Stimulated activated CD4-positive, alpha-beta T cell treated with anti-CD3 and anti-CD28 coated beads, Interleukin-2, amount 100 ng/mL, for 24 hours (primary cell): ENCODE measurements at places on chromosomes 13 and 19.
A peak's percentile ranks its signal among the peaks of the same experiment; 100 is the strongest.

DNA sequence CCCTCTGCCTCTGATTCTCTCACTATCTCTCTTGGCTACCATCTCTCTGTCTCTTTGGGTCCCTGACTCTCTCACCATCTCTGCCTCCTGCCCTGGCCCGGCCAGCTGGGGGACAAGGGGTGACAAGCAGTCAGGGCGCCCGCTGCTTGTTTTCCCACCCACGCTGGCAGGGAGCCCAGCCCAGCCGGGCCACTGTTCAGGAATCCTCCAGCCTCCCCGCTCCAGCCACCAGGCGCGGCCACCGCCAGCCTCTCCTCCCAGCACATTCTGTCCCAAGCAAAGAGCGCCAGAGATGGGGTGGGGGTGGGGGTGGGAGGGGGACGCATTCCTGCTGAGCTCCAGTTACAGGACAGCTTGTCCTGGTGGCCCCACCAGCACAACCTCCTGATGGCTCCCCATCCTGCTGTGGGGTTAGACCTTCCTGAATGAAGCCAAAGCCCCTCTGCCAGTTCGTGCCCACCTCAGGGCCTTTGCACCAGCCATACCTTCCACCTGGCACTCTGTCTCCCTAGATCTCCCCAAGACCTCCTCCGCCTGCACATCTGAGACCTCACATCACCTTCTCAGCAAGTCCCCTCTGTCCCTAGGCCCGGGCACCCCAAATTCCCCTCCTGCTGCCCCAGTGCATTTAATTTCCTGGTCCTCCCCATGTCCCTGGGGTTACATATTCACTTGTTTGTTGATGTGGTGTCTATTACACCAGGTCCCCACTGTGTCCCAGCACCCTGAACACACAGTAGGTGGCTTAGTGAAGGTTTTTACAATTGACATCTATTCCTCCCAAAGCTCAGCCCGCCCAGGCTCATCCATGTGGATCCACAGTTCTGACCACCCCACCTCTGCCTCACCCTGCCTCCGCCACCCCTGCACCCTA, 12.5 kb downstream of the ARRDC2 start:
- no peak for DNase-seq

DNA sequence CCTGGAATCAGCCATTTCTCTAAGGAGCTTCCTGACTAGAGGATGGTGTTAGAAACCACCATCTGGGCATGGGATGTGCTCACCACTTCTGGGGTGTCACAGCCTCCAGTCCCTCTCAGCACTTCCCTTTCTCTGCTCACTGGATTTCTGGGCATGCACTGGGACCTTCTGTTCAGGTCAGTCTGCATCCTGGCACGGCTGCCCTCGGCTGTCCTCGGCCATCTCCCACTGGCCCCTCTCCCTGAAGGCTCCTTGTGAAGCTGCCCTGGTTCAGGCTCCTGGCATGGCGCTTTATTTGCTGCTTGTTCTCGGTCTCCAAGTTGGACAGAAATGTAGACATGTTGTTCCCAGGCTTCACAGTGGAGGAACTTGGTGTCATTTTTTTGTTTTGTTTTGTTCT, 60.0 kb downstream of the TEX29 start:
- no peak for DNase-seq

- peak; percentile 31 for DNase-seq
Measured at GRCh38 chr13:46341112-46341711, 45.8 kb downstream of the RUBCNL start.

DNA sequence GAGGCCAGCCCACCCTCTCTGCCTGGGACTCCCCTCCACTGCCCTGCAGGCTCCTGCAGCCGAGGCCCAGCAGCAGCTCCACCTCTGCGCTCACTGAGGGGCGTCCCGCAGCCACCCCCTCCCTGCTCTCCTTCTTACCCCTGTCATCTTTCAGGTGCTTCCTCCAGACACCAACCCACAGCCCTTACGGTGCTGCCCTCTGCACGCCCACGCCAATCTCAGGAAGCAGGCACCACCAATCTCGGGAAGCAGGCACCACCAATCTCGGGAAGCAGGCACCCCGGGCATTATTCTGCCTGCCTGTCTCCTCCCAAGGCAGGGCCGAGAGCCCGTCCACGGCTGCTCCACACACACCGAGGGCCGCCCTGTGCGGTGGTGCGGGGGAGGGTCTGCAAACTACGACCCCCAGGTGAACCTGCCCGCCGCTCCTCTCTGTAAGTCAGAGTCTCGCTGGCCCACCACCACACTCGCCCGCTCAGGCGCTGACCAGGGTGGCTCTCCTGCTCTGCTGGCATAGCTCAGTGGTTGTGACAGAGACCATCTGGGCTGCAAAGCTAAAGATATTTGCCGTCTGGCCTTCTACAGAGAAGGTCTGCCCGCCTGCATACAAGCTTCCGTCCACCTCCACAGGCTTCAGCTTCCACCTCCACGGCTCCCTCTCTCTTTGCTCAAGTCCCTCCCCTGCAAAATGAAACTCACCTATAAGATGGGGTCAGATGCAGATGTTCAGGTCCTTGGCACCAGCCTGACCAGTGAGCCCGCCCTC, 2.9 kb downstream of the LSM7 start:
- no peak for DNase-seq

- DNase-seq, result no peak
Measured at GRCh38 chr19:58157045-58157728, 6.6 kb upstream of the ZNF329 start.

DNA sequence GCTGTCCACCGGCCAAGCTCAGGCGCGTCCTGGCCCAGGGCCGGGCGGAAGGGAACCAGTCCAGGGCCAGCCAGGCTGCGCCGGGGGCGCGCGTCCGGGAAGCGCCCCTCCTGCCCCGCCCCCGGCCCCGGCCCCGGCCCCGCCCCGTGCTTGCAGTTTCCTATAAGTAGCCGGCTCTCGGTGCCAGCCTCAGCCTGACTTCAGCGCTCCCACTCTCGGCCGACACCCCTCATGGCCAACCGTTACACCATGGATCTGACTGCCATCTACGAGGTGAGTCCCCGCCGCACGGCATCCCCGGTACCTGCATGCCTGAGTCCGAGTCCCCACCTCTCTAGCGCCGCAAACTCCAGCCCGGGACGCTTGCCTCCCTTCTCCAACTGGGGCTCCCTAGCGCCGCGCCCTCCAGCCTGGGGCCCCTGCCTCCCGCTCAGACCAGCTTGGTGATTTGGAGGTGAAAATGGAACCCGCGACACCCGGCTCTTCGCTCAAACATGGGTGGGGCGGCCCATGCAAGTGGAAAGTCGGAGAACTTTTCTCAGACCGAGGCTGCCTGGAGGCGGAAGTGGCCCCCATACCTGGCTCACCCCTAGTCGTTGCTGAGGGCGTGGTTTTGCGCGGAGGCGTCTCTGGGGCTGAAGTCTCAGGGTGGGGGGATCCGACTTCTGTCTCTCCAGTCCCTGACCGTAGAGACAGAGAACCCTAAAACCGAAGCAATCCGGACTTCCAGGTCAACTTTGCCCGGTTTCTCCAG, at the start of gene ZFP36:
Gene ZFP36 (plus strand): TSS at position 192 of the 754 bp plus-strand sequence. CDS start 58 bp downstream, at position 250.
- DNase-seq, result peak; percentile 87
